Type B pancreatic cell (in vitro differentiated cells): ENCODE measurements at places on chromosomes 1 and 21. TPM values are rescaled to one million over a fixed set of nuclear protein-coding genes. Genes with fewer than 3 reads are reported as not detected.

C1orf115 gene
- total RNA-seq, result 7.5 and 19.0 TPM in 2 replicates

DNA sequence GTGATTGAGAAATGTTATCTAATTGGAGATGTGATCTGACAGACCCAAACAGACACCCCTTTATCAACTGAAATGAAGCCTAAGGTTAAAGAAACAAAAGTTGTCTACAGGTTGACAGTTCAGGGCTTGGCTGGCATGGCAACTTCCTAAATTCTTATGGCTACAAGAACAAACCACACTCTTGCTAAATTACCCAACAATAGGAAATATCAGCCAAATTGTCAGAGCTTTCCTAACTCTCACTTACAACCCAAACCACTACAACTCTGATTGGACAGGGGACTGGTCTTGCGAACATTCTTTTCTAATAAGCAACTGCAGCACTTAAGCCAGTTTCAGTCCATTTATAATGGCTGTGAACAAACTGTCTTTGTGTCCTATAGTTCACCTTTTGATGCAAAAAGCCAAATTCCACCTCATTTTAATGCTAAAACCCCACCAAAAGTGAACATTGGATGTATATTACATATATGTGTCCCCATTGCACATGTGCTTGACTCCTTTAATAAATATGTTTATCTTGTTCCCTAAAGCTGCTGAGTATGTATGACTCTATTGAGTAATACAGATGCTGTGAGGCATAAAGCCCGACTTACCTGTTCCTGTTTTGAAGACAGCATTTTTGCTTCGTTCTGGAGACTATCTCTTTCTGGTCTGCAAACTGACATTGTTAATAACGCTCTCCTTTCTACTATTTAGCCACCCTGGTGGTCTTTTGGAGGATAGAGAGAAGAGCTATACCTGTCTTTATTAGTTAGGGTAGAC, 101.3 kb upstream of the HMCN1 start:
- DNase-seq, result no peak

LRRC7 gene
- total RNA-seq, result 1.9 and 2.8 TPM in 2 replicates

GNB1 gene
- total RNA-seq, result 279 and 297 TPM in 2 replicates

DNA sequence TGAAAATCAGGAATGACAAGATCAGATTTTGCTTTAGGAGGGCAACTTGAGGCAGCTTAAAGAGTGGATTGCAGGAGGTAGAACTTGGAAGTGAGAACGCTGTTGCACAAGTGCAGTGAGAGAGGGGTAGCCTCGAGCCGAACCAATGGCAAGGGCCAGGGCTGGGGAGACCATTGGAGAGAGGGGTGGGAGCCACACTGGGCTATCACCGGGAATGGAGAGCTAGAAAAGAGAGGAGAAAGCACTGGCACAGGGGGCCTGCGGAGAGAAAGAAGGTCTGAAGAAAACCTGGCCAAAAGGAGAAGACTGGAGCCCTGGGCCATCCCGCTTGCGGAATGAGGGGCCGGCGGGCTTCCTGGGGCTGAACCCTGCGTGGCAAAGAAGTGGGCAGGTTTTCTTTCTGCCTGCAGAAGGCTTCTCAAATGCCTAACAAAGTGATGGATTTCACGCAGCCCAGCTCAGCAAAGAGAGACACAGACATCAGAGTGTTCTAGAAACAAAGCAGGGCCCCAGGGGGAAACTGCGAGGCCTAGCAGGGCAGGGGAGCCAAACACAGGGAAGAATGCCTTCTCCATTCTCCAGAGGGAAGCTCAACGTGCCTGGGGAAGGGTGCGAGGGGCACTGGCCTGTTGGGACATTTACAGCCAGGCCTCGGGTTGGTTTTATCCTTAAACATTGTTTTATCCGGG, 1.2 kb upstream of the SLC37A1 start:
- no peak for DNase-seq

LINGO4 gene
- not detected in 2 replicates for total RNA-seq

GRCh38 chr1:58768971-58769808, 14.7 kb downstream of the JUN start:
- peak; percentile 78 for DNase-seq

DNA sequence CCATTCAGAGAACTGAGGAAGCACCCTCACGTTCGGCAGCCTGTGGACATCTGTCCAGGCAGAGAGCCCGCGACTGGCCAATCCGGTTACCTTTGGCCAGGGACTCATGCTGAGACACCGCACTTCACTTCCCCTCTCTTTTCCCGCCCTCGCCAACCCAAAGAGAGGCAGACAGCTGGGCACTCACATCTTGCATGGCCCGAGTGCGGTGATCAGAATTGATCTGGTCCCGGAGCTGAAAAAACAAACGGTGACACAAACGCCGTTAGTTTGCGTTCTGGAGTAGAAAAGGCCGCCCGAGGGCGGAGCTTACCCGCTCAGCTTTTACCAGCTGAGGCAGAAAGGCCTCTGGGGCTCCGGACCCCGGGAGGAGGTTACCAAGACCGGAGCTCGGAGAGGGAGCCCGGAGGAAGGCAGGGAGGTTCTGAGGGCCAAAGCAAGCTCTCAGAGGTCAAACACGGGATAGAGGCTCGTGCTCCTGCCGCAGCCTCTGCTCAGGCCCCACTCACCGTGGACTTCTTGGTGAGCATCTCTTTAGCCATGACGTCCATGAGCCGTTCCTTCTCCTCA, 376 bp downstream of the SF3A3 start:
- DNase-seq, result no peak

CTBS gene
- total RNA-seq, result 10.6 and 11.3 TPM in 2 replicates

GRCh38 chr21:39441502-39442475, 3.8 kb downstream of the LCA5L start:
- no peak for DNase-seq

NIPAL3 gene
- total RNA-seq, result 17.5 and 21.3 TPM in 2 replicates

DNA sequence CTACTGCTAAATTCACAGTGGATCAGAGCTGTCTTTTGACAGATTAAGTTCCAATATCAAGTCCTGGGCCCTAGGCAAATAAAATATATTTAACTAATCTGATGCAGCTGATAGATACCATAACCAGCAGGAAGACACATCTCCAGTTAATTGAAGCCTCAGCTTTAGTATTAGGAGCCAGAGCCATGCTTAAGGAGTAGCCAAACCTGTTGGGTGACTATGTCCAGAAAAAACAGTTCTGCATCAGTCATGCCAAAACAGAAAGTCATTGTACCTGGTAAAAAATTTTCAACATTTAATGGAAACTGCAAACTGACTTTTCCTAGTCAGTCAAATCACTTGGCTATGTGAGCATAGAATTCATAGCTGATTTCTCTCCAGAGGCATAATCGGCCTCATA, 200.5 kb upstream of the RUNX1 start:
- no peak for DNase-seq

- DNase-seq, result no peak
Observed at GRCh38 chr1:119862276-119862675, 34.0 kb downstream of the ADAM30 start.

FMOD gene
- total RNA-seq, result 3.9 and 8.3 TPM in 2 replicates

GRCh38 chr1:234942879-234943506, 185.6 kb downstream of the TOMM20 start:
- DNase-seq, result no peak

MPL gene
- not detected in 2 replicates for total RNA-seq

- DNase-seq, result no peak
Observed at GRCh38 chr1:169970114-169970513, 76.4 kb upstream of the SCYL3 start.

- DNase-seq, result no peak
Observed at GRCh38 chr1:943545-944340, 15.3 kb downstream of the NOC2L start.

DNA sequence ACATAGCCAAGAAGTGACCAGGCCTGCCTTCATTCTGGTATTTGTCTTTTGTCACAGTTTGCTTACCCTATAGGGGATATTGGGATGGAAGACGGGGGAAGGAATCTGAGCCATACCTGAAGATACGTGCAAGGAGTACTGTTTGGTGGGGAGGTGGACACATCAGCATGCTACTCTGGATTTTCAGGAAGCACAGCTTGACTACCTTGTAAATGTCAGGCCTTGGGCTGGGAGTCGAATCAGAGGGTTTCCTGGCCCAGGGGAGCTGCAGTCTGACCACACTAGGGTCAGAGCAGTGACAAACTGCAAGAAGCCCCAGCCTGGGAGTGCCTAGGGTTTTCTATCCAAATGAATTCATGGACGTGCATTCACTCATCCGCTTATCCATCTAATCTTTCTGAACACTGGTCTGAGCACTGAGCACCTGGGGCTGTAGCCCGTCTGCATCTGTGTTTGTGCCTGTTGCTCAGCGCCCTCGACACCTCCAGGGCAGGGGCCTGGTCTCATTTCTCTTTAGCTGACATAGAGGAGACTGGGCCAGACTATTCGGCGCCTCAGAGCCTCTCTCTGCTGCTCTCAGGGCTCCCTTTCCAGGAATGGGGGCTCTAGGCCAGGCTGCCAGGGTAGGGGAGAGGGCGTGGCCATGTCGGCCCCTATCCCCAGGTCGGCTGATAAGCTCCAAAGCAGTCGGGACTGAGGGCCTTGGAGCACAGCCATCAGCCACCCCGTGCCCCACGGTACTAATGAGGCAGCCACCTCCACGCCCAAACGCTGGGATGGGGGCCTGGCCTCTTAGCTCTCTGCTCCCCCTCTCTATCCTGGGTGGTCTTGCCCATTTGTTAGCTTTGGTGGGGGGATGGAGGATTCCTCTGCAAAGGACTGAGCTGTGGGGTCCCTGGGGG, 47.0 kb upstream of the SLC2A1 start:
- DNase-seq, result no peak

LAMTOR2 gene
- 55.6 and 60.9 TPM in 2 replicates for total RNA-seq

DNA sequence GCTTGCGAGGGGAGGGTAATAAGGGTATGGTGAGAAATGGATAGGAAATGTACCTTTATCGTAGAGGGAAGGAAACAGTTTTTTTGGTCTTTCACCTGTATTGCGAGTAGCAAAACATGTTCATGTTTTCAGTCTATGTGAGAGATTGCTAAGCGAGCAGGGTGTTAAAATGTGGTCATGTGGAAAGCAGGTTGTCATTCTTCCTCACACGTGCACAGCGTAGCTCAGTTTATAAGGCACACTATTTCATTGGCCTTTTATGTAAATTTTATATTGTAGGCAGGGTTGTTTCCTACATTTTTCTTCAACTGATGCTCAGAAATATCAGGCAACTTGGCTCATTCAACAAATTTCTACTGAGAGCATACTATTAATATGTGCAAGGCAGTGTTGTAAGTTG, 18.5 kb upstream of the GNG12 start:
- DNase-seq, result no peak

GRCh38 chr1:179146476-179146875, 64.6 kb downstream of the TOR3A start:
- no peak for DNase-seq

DNA sequence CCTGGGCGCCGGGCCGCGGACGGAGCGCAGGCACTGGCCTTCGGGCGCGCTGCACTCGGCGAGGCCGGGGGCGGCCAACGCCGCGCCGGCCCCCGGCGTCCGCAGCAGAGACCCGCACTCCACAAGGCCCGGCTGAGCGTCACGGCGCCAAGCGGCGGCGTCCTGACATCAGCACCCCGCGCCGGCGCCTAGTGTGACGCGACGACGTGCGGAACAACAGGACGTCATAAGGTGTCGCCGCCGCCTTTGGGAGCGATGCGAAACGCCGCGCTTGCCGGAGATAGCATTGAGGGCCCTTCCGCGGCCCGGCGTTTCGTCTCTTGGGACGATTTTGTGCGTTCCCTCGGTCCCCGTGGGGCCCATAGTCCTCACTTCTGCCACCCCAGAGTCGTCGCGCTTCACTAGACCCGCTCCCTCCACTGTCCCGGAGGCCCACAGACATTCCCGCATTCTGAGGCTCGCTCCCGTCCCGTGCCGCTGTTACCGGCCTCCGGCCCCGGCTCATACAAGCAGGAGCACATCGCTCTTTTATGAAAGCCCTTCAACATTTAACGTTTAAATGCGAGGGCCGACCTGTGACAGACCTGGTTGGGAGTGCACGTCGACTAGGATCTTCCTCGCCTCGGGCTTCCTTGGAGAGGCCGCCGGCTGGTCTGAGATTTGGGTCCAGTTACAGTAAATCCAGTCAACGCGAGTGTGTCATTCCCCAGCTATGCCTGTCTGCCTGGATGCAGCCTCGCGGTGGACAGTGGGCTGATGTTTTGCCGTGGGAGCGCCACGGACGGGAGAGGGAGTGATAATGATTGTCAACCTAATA, at the start of gene SSU72:
Gene SSU72 (minus strand): TSS at position 143 of the 817 bp plus-strand sequence. CDS start 306 bp downstream, outside the sequence.
- peak; percentile 95 for DNase-seq

- no peak for DNase-seq
Observed at GRCh38 chr21:27190601-27191000, 223.7 kb upstream of the ADAMTS5 start.

GRCh38 chr21:39315603-39316445, 2.4 kb upstream of the BRWD1 start:
- no peak for DNase-seq

DNA sequence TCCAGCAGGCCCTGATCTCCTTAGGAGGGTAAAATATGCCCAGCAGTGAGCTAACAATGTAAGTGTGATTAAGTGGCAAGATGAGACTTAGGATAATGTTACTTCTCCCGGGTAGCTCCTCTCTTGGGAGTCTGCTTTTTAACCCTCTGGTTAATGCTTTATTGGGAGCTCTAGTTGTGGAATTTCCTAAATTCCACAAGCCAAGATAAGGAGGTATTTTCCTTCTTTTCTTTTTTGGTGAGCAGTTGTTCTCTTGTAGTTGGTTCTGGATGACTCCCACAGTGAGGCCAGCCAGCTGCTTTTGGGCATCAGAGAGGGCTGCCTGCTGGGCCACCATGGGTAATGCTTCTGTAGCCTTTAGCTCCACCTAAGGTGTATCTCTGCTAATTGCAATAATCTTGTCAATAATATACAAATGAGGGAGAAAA, 19.3 kb downstream of the C1orf52 start:
- no peak for DNase-seq

SPRR5 gene
- not detected in 2 replicates for total RNA-seq

- no peak for DNase-seq
Observed at GRCh38 chr21:38813143-38813542, 7.4 kb downstream of the ETS2 start.

DNA sequence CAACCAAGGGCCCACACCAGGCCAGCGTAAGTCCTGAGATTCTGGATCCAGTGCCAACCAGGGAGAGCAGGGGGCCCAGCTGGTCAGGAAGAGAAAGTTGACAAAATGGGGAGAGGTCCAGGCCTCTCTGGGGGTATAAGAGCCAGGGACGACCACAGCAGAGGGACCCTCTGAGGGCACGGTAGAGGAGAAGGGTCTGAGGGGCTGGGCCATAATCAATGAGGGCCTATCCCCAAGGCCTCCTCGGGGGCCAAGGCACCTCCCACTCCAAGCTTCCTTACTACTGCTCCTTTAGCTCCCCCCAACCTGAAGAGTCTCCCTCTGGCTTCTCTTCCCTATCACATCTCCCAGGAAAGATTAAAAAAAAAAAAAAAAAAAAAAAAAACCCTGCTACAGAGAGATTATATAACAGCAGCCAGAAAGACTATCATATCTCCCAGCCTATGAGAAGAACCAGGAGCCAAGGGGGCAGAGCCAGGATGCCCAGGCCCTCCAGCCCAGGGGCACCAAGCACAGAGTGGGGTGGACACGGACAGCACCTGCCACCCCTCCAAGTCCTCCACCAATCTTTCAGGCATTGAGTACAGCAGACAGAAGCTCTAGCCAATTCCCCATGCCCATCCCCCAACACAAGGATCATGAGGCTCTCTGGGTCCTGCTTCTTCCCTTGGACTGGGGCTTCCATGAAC, 2.7 kb downstream of the MEF2D start:
- DNase-seq, result no peak

- no peak for DNase-seq
Observed at GRCh38 chr21:28489162-28489561, 503.5 kb downstream of the LTN1 start.

- no peak for DNase-seq
Observed at GRCh38 chr1:46166521-46167462, 8.1 kb upstream of the TSPAN1 start.

- DNase-seq, result peak; percentile 76
Observed at GRCh38 chr1:24186993-24187790, at the start of gene IFNLR1. Gene IFNLR1 (minus strand): TSS chr1:24187289. CDS start chr1:24187248, 41 bp downstream.
